ENCODE measurements at places on chromosomes 12 and 14.

- DNase-seq: no peak
These were observed 117.8 kb downstream of the DUSP6 start for GRCh38 chr12:89234324-89235114.

DNA sequence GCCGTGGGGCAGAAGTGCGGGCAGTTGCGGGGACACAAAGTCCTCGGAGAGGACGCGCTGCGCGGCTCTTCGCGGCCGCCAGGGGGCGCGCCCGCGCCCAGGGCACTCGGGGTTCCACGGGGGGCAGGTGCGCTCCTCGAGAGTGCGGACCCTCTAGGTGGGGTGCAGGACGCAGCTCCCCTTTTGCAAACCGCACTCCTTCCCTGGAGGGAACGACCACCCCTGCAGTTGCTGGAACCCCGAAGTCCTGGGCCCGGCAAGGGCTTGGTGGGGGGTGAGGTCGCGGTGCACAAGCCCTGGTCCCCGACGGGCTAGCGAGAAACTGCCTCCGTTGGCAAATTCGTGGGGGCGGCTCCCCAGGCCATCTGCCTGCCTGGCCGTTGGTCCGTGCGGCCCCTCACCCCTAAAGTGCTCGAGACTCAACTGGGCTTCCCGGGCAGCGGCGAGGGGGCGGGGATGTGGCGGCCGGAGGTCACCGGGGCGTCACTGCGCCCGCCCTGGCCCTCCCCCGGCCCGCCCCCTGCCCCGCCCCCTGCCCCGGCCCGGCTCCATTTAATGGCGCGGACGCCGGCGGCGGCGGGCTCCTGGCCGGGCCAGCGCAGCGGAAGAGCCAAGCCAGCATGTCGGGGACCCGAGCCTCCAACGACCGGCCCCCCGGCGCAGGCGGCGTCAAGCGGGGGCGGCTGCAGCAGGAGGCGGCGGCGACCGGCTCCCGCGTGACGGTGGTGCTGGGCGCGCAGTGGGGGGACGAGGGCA lies at the start of gene ADSS1:
TSS of gene ADSS1 (plus strand) at position 579 of the 756 bp plus-strand sequence. CDS start at position 621, 42 bp downstream.
- no peak for DNase-seq

DNA sequence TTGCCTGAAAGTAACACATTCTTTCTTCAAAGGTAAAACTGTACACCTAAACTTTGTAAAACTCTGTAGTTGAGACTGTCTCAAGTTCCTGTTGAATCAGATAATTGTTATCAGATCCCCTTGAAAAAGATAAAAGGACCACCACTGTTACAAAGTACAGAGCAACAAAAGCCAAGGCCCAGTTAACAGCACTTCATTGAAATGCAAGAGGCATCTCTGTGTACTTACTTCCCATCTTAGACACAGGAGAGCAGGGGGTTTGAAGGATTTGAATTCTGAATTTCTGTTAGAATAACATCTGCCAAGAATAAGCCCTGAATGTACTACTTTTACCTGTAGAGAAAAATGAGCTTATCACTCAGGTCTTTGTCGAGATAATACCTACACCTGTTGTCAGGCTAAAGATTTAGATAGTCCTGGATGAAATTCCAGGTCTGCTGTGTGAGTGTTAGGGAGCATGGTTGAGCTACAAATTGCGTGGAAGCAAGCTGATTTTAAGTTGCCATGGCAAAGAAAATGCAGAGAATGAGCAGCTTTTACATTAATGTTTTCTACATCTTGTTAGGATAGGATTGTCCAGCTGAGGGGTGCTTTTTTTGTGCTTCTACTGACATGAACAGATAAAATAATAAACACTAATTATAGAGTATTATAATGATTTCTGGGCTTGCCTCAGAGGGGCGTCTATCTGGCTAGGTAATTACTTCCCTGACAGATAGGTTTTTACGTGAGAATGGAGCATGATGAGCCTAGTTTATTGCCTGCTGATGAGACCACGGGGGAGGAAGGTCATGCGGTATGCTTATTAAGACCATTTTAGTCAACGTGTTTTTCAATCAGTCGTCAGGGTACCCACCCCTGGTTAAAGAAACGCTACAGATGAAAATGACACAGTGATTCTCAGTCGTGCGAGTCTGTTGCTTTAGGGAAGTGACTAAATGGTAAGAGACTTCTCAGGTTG lies 309.2 kb downstream of the PAWR start:
- no peak for DNase-seq

GRCh38 chr12:54017878-54018467 lies 9.2 kb downstream of the HOXC8 start:
- peak; percentile 21 for DNase-seq

- DNase-seq: no peak
These were observed 39.1 kb downstream of the MBIP start for GRCh38 chr14:36281309-36281708.

DNA sequence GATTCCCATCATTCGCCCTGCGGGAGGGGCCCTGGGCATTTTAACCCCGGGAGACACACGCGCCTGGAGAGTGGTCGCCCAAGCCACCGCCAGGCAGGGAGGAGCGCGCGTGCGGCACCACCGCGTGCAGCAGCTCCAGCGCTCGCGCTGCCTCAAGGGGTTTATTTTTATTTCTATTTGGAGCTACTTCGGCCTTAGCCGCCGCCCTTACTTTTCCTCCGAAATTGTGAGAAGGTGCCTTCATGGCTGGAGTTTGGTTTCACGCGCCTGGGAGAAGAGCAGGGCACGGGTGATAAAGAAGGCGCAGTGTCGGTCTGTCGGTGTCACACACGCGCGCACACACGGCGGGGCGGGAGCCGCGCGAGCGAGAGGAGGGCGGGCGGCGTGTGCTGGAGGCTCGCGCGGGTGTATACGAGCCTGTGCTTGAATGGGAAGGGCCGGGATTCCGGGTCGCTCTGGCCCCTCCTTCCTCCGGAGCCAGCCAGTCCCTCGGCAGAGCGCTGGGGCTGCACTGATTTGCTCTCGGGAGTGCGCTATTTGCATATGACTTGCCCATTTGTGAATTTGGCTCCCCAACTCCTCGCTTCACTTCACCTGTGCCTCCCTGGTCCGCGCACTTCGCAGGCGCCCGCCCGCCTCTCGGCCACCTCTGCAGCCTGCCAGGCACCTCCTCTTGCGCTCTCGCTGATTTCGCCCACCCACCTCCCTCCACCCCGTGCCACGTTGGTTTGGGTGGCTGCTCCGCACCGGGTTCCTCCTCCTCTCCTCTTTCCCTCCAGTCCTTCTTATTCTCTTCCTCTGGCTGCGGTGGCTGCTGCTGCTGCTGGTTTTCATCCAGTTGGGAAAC lies 932.3 kb downstream of the DIO2 start:
- no peak for DNase-seq

- DNase-seq: no peak
These were observed 45.1 kb downstream of the ISCA2 start for GRCh38 chr14:74538411-74539391.

- no peak for DNase-seq
These were observed 285.1 kb upstream of the TMEM132C start for GRCh38 chr12:127981875-127982274.

DNA sequence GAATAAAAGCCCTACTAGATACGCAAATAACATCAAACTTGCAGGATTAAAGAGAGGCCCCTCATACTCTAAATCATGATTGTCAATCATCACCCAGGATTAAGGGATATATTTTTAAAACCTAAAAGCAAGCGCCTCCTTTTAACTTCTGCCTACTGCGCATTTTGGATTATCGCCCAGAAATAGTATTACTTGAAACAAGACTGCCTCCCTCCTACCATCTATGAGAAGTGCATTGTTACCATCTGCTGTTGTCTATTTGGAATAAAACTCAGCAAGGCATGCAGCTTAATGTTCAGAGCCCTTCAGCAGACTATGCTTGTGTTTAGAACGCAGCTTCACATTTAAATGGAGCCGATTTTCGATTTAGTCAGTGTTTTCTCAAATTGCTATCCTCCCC lies 79.6 kb downstream of the EXOC5 start:
- DNase-seq: no peak

DNA sequence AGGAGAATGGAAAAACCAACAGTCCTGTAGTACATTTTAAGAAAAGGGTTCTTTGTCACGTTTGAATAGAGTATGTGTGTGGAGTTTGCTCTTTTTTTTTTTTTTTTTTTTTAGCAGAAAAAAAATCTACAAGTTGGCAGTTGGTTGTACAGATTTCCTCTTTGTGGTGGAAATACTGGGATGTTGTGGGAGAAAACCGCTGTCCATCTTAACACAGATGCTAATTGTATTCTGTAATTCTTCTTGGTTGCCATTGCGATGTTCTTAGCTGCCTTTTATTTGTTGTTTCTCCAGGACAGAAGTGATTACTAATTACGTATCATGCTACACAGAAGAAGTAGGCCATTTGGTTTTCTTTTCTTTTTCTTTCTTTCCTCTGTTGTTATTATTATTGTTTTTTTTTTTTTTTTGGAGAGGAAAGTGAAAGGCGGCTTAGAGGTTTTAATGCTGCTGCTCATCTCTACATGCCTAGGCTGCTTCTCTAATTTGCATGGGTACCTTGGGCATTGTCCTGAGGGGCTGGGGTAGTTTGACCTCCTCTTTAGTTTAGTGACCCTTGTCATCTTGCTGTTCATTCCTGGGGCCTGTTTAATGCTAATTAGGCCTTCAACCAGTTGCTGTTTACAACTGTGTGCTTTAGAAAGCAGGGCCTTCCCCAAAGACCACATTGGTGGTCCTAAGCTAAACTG lies 94.7 kb downstream of the TMTC2 start:
- no peak for DNase-seq

DNA sequence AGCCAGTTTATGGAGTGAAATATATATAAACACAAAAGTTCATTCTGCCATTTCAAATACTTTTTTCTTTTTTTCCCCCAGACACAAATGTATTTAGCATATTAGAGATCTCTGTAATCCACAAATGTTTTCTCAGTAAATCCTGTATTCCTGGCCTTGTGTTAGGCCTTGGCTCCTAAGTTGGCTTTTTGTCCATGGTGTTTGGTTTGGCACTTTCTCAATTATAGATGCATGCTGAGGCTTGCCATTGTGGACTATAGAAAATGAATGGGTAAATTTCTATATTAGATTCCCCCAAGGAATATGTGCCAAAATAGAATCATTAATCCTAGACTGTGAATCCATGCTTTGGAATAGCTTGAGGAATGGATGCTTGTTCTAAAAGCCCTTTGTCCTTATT lies 17.0 kb downstream of the RIC8B start:
- no peak for DNase-seq

GRCh38 chr14:58535044-58535443 lies 102.7 kb upstream of the DACT1 start:
- DNase-seq: no peak

DNA sequence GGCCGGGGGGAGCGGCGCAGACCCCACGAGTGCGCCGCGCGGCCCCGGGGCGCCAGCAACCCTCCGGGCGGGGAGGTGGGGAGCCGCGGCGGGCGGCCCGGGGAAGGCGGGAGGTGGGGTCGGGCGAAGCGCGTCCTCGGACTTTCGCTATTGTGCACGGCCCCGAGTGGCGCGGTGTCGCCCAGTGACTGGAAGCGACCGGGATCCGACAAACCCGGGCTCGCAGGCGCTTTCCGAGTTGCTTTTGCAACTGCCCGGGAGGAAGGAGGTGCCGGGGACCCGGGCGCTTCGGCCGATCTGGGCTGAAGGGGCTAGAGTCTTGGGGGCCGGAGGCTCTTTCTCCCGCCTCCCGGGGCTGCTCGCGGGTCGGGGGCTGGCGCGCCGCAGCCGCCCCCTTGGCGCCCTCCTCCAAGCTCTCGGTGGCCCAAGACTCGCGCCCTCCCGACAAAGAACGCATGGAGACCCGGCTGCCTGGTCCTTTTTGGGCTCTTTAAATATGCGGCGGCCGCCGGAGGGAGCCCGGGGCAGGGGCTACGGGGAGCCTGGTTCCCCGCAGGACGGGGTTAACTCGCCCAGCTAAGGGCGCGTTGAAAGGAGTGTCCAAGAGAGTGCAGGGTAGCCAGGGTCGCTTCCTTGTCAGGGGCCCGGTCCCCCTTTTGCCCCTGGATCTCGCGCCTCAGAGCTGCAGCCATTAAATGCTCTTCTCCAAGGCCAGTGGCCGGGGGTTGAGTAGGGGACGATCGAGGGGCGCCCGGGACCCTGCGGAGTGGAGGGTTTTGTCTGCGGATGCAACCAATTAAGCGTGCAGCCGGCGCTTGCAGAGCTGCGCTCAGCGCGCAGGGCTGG lies 1.4 kb downstream of the HMGA2 start:
- DNase-seq: no peak

DNA sequence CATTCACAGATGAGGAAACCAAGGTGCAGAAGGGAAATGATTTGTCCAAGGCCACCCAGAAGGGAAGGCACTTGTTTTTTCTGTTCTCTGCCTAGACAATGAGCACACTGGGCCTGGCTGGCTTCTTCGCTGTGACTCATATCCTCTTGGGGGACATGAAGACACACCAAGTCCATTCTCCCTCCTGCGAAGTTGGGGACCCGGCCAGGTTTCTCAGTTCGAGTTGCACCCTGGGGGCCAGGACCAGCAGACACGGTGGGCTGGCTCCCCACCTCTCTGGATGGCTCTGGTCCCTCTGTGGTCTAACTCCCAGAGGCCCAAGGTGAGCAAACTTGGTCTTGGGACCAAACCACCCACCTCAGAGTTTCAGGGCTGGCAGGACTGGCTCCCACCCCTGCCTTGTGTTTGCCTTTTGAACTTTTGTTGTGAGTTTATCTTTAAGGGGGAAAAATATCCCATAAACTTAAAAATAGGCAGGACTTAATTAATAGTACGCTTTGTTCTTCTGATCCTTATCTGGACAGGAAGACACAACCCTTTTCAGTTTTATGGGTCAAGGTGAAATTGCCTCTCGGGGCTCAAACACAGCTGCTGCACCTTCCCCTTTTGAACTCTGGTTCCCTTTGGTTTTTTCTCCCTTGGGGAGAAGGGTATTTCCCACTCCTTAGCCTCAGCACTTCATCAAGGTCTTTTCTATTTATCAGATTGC lies 9.0 kb upstream of the MLEC start:
- no peak for DNase-seq

DNA sequence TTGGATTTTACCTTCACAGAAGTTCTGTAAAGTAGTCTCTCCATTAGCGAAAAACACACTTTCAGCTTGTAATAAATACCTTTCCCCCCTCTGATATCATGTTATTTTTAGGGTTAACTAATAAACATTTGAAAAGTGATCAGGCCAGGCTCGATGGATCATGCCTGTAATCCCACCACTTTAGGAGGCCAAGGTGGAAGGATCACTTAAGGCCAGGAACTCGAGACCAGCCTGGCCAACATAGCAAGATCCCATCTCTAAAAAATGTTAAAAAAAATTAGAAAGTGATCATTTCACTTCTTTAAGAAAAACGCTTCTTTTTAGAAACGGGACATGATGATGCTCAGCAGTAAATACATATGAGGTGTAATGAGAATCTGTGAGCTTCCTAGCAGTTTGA lies 2.0 kb downstream of the CDKL1 start:
- DNase-seq: no peak

DNA sequence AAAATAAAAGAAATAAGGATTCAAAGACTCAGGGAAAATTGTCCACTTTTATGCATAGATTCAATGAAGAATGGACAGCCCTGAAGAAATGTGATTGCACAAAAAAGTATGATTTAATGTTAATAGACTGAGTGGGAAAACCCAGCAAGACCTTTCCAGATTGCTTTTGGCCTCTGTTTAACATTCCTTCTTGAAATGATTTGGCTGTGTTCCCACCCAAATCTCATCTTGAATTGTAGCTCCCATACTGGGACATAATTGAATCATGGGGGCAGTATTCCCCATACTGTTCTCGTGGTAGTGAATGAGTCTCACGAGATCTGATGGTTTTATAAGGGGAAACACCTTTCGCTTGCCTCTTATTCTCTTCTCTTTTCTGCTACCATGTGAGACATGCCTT lies 1316.9 kb upstream of the SEL1L start:
- DNase-seq: no peak
